ENCODE measurements at places on chromosomes 7 and 10.

GRCh38 chr7:27946351-27946750 lies 206.4 kb downstream of the TAX1BP1 start:
- no peak for DNase-seq

GRCh38 chr10:60870803-60871202 lies 73.2 kb downstream of the RHOBTB1 start:
- no peak for DNase-seq

DNA sequence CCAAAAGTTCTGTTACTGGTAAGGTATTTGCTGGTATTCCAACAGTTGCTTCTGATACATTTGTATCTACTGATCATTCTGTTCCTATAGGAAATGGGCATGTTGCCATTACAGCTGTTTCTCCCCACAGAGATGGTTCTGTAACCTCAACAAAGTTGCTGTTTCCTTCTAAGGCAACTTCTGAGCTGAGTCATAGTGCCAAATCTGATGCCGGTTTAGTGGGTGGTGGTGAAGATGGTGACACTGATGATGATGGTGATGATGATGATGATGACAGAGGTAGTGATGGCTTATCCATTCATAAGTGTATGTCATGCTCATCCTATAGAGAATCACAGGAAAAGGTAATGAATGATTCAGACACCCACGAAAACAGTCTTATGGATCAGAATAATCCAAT lies 131.0 kb downstream of the AASS start:
- no peak for DNase-seq

DNA sequence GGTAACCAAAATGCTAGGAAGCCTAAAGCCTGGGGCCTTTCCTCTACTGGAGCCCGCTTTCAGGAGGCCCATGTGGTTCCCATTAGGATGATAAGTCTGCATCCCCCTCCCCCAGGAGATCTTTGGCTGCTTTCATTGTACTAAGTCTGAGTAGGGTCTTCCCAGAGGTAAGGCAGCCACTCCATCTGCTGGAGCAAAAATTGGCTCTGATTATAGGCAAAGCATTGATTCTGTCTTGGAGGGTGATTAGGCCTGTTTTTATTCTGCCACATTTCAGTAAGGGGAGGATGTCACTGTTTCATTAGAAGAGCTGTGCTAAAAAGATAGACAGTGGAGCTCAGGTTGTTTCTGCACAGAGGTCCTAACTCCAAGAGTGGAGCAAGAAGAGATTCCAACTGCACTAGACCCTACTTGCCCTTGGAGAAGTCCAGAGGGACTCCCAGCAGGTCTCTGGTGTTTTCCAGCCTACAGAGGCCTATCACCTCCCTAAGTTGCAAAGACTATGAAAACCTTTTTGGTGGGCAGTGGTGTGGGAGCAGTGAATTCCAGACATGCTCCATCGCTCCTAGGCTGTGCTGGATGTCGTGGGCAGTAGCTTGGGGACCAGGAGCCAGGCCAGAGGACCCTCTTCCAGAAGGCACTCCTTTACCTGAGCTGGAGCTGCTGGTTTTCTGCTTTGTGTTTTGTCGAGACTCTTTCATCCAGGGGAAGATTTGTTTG lies 7.1 kb upstream of the HOXA2 start:
- DNase-seq, result no peak

- no peak for DNase-seq
Measured at GRCh38 chr10:92929896-92930295, 81.6 kb downstream of the EXOC6 start.

DNA sequence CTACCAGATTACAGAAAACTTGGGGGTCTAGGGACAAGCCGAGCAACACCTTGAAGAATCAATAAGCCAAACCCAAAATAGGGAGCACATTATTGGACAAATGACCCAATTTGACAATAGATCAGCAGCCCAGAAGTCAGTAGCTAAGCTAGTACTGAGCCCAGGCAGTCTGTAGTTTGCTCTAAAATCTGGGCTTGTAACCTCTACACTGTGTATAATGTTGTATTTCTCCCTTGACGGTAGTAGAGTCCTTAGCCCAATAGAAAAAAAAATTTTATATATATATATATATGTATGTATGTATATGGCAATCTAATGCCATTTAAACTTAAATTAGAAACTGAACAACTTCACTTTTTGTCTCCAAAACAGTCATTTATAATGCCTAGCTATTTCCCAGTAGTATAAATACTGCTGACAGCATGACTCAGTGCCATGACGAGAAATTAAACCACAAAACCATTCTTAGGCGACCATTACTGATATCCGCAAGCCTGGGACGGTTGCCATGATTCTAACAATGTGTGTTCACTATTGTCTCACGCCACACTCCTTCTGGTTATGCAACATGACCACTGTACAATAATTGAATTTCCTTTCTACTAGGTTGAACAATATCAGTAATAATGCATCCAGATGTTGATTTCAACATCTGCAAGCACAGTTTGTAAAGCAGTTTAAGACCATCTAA lies 110.5 kb downstream of the IPMK start:
- no peak for DNase-seq

DNA sequence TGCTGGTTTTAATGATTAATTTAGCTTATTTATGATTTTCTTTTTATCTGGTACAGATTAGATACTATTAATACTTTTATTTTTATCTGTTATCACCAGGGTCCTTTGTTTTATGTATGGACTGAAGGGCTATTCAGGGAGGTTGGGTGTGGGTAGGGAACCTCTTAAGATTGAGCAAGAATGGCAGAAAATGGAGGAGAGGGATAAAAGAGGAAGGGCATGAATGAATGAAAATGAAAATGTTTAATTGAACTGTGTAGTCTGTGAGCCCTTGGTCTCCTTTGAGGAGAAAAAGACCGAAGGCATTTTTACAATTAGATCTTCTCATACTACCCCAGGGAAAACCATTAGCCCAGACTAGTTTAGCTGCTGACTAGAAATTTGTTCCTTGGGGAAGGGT lies 93.1 kb downstream of the CDK14 start:
- no peak for DNase-seq

DNA sequence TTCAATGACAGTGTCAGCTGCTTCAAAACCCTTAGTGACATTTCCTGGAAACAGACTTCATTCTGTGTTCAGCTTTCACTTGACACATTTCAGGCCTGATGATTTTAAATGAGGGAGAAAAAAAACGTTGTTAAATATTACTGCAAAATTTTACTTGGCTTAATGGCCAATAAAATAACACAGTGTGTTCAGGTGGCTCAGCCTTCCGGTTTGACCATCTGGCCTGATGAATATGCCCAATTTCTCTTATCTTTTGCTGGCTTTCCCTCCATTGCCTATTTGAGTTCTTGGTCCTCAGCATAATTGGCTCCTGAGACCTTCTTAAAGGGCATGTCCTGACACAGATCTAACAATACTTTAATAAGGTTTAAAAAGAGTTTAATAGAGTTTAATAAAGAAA lies 462.4 kb downstream of the ADRA2A start:
- no peak for DNase-seq

DNA sequence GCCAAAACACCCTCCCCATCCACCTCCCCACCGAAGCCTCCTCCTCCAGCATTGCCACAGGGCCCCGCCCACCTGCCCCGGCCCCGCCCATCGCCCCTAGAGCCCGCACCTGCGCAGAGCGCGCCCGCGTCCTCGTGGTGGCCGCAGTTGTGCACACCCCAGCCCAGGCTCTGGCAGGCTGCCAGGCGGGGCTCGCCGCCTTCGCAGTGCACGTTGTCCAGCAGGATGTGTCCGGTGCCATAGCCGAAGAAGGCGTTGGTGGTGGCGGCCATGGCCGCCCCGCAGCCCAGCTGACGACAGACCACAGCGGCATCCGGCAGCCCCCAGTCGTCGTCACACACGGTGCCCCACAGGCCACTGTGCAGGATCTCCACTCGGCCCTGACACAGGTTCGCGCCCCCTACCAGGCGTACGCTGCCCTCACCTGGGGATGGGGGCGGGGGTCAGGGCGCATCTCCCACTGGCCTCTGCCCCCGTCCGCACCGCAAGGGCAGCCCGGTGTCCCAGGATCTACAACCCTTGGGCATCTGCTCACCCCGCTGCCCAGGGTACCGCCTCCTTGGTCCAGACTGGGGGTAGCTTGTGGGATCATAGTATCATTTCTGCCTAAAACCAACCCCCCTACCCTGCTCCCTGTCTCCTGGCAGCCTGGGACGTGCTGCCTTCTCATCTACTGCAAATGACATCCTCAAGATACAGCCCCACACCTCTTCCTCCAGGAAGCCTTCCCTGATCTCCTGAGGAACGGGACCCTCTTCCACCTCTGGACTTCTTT lies 11.9 kb downstream of the SSC4D start:
- no peak for DNase-seq

DNA sequence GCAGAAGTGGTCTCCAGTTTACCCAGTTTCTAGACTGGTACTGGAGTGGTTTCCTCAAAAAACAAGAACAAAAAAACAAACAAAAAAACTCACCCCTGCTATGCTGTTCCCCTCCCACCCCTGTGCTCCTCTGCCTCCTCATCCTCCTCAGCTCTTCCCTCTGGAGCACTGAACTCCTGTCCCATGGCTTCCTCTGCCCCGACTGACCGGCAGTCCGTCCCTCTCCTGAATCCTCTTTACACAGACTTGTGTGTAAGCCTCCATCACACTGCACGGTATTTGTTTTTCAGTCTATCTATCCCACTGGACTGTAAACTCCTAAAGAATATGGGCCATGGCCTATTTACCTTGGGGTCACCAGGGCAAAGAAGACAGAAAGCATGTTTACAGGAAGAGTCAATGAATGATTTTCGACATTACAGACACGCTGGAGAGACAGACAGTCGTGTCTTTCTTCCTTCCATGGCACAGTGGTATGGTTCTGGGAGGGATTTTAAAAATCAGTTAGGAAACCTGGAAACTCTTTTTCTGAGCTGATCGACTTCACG lies 265.3 kb downstream of the GLI3 start:
- no peak for DNase-seq

GRCh38 chr7:151905353-151905752 lies 28.4 kb upstream of the PRKAG2 start:
- DNase-seq, result no peak

- DNase-seq, result no peak
Measured at GRCh38 chr7:14841086-14841485, 61.5 kb downstream of the DGKB start.

GRCh38 chr10:110356628-110357245 lies 52.0 kb upstream of the SMNDC1 start:
- DNase-seq, result no peak

DNA sequence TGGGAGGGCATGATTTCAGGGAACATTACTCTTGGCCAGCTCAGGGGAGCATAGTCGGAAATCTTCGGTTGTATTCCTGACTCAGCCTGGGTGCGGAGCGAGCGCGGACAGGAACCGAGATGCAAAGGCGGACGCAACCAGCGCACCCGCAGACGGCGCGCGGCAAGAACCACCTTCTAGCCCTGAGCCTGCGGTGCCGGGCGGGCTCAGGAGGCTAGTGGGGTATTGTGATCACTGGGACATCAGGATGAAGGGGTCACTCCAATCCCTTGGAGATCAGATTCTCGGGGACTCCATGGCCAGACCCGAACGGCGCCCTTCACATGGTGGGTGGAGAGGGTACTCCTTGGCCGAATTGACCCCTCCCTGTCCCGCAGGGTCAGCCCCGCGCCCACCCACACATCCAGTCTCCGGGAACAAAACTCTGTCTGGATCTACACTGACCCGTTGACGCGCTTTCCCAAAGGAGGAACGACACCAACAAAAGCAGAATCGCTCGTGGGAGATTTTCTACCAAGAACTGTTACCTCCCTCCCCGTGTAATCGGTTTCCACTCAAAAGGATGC lies 730.5 kb downstream of the ZWINT start:
- DNase-seq, result no peak

- DNase-seq, result no peak
Measured at GRCh38 chr10:59079386-59080226, 96.8 kb upstream of the PHYHIPL start.

All from cerebellar nuclear complex (tissue), 1 donor.